Stimulated activated CD4-positive, alpha-beta T cell treated with anti-CD3 and anti-CD28 coated beads, Interleukin-2, amount 100 ng/mL, for 24 hours (primary cell): ENCODE measurements at places on chromosomes 16 and 17.
A peak's percentile ranks its signal among the peaks of the same experiment; 100 is the strongest.

DNA sequence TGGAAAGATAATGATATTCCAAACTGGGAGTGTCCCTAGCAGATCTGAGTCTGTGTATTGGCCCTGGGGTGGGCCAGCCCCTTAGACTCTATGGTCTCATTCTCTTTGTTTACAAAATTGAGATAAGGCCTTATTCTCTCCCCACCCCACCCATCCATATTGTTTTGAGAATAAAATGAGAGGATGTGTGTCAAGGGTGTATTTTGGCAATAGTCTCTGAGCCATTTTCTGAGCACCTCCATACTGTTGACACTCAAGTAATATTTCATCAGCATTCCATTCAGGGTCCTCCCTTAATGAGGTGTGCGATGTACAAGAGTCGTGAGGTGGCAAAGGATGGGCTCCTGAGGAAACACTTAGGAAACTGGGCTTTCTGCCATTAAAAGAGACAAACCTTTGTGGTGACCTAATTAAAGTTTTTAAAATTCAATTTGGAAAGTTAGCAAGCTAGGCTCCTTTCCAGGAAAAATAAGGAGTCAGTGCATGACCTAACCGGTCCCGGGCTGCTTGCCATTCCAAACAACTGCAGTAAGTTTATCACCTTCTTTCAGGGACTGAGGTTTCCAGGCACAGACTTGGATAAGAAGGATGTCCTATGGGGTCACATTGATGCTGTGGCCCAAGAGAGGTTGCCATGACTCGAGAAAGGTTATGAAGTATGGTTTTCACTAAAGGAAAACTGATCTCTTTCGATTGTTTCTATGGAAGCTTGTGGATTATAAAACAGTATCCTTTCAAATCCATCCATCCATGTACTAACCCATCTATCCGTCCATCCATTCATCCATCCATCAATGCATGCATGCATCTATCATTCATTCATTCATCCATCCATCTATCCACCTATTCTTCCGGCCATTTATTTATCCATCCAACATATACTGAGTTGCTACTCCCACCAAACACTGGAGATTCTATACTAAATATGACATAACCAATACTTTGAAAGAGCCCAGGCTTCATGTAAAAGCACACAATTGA, 443.3 kb downstream of the UTP18 start:
- no peak for DNase-seq

DNA sequence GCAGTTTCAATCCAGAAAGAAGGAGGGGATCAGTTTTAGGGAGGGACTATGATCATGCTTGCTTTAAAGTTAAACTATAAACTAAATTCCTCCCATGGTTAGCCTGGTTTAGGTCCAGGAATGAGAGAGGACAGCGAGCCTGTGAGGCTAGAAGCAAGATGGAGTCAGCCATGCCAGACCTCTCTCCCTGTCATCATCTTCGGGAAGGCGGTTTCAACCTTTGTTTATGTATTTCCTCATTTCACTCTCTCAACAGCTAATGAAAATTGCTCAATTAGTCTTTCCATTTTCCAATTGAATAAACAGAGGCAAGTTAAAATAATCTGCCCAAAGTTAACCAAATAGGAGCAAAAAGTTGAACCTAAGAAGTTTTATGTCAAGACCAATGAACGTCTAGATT, 201.5 kb downstream of the KCNJ2 start:
- no peak for DNase-seq

DNA sequence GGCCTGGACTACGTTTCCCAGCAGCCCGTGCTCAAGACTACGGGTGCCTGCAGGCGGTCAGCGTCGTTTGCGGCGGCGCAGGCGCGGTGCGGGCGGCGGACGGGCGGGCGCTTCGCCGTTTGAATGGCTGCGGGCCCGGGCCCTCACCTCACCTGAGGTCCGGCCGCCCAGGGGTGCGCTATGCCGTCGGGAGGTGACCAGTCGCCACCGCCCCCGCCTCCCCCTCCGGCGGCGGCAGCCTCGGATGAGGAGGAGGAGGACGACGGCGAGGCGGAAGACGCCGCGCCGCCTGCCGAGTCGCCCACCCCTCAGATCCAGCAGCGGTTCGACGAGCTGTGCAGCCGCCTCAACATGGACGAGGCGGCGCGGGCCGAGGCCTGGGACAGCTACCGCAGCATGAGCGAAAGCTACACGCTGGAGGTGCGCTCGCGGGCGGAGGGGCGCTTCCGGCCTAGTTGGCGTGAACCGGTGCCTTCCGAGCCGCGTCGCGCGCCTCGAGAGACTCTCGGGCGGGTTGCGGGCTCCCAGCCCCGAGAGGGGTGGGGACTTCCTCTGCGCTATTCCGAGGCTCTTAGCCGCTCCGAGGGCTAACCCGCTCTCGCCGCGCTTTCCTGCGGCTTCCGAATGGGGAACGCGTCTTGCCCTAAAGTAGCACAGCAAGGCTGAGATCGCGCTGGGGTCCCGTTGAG, at the start of gene RBL2:
Gene RBL2 (plus strand): TSS at position 95 of the 689 bp plus-strand sequence. CDS start 86 bp downstream, at position 181.
- DNase-seq = peak; percentile 84

DNA sequence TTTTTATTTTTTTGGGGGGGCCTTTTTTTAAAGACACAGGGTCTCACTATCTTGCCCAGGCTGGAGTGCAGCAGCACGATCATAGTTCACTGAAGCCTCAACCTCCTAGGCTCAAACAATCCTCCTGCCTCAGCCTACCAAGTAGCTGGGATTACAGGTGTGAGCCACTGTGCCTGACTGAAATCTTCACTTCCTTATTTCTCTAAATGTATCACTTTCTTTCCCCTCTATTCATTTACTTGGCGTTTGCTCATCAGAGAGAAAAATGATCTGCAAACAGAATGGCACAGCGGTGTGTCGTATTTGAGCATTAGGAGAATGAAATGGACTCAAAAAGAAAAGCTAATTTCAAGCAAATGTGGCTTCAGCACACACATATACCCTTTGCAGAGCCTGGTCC, 44.3 kb upstream of the CDH5 start:
- no peak for DNase-seq

DNA sequence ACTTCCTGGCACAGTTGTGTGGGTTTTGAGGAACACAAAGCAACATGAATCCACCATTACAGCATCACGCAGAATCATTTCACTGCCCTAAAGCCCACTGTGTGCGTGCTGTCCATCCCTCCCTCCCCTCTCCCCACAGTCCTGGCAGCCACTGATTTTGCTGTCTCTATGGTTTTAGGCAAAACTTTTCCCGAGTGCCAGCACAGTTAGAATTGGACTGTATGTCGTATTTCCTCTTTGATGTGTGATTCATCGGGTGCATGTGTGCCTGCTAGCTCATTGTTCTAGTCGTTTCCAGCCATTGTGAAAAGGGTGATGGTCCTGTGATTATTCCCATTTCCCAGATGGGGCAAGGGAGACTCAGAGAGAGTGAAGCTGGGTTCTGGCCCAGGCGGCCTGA, 12.7 kb downstream of the KLHL36 start:
- no peak for DNase-seq

DNA sequence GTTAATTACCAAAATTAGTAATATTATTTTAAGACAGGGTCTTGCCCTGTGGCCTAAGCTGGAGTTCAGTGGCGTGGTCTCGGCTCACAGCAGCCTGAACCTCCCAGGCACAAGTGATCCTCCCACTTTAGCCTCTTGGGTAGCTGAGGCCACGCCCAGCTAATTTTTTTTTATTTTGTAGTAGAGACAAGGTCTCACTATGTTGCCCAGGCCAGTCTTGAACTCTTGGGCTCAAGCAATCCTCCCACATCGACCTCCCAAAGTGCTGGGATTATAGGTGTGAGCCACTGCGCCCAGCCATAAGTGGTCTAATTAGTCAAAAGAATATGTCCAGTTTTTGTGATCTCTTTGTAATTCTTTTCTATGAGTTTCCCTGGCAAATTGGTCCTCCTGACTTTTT, 12.0 kb upstream of the CFDP1 start:
- DNase-seq = no peak

GRCh38 chr16:22659933-22660332, 149.2 kb downstream of the NPIPB5 start:
- DNase-seq = no peak

DNA sequence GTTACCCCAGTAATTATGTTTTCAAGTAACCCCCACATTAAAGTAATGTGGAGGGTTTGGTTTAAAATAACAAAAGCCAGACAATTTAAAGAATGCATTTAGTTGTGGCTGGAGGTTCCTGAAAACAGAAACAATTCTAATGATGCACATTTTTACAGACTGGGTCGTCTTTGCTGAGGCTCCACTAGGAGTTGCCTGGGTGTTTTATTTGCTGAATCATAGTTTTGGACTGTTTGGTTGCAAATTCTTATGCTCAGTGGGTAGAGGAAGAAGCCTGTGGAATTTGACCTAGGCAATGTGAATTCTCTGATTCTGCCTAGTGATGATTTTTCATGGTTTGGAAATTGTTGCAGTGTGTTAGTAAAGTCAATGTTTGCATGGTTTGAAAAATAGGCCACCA, 16.3 kb downstream of the SHISA9 start:
- no peak for DNase-seq

- DNase-seq = no peak
Observed at GRCh38 chr17:7859028-7859427, 1.2 kb downstream of the CYB5D1 start.

GRCh38 chr17:48262982-48263730, 155.6 kb downstream of the SNX11 start:
- DNase-seq = no peak

GRCh38 chr16:62805221-62805857, 769.1 kb upstream of the CDH8 start:
- DNase-seq = no peak

- DNase-seq = no peak
Observed at GRCh38 chr16:5354645-5355044, 257.1 kb upstream of the EEF2KMT start.

GRCh38 chr16:67516296-67517154, 12.1 kb upstream of the RIPOR1 start:
- DNase-seq = no peak

GRCh38 chr17:76511668-76512365, 10.6 kb upstream of the RHBDF2 start:
- DNase-seq = no peak
